ENCODE measurements at places on chromosomes 1 and 21. TPM values are rescaled to one million over a fixed set of nuclear protein-coding genes. Genes with fewer than 3 reads are reported as not detected.
A peak's percentile ranks its signal among the peaks of the same experiment; 100 is the strongest.

The PFDN2 gene
- 54.7 TPM for total RNA-seq

The CRYZ gene
- 51.1 TPM for total RNA-seq

The S100A16 gene
- 44.6 TPM for total RNA-seq

The DTL gene
- 0.85 TPM for total RNA-seq

The RYR2 gene
- total RNA-seq, result 716 TPM

The MR1 gene
- 9.0 TPM for total RNA-seq

The CFHR2 gene
- not detected for total RNA-seq

The LRRC3 gene
- total RNA-seq, result 1.1 TPM

The GBP5 gene
- total RNA-seq, result 1.6 TPM

- DNase-seq, result no peak
Observed at GRCh38 chr1:188582911-188583532, 1754.3 kb downstream of the PLA2G4A start.

DNA sequence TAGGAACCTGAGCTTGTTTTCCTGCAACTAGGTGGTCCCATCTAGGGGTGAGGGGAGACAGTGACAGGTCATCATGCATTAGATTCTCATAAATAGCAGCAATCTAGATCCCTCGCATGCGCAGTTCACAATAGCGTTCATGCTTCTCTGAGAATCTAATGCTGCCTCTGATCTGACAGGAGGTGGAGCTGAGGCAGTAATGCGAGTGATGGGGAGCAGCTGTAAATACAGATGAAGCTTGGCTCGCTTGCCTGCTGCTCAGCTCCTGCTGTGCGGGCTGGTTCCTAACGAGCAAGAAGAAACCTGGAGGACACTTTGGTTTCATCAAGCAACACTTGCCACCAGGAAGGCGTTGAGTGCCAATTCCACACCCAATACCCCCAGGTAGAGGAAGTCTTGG lies 95.1 kb upstream of the OLIG2 start:
- no peak for DNase-seq

- DNase-seq, result no peak
Observed at GRCh38 chr1:98457248-98457647, 204.3 kb upstream of the SNX7 start.

DNA sequence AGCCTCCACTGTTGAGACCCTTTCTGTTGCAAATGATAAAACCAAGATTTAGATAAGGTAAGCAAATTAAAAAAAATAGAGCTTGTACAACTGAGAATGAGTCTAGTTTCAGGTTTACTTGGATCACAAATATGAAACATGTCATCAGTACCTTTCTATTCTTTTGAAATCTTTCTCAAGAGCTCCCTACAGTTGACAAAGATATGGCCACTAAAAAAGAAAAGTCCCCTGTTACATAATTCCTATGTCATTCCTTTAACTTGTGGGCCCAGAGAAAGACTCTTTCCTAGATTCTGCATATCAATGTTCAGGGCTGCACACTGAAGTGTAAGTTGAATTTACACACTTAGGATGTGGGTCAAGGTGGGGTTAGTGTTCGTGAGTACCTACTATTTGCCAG lies 168.1 kb downstream of the PLA2G4A start:
- no peak for DNase-seq

DNA sequence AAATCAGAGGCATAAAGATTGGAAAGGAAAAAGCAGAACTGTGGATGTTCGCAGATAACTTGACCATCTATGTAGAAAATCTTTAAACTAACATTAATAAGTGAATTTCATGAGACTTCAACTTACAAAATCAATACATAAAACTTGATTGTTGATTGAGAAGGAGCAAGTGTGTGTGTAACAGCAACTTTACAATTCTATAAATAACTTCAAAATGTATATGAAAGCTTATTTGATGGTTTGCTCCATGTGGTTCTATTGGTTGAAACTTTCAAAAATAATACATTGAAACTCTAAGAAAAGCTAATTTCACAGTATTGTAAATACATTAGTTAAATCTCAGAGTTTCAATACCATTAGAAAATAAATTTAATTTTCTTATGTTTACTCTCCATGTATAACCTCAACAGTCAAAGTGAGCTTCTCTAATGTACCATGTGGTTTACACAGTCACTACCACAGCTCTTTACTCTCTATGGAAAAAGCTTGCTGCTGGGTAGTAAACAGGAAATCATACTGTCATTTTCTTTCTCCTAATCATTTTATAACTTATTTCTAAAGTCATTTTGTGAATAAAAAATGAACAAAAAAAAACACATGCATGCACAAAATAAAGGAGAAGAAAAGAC lies 12.0 kb downstream of the AKT3 start:
- no peak for DNase-seq

GRCh38 chr1:194731025-194731424 lies 1544.6 kb upstream of the B3GALT2 start:
- DNase-seq, result no peak

- DNase-seq, result peak; percentile 89
Observed at GRCh38 chr21:46080171-46081021, 17.5 kb upstream of the COL6A2 start.

DNA sequence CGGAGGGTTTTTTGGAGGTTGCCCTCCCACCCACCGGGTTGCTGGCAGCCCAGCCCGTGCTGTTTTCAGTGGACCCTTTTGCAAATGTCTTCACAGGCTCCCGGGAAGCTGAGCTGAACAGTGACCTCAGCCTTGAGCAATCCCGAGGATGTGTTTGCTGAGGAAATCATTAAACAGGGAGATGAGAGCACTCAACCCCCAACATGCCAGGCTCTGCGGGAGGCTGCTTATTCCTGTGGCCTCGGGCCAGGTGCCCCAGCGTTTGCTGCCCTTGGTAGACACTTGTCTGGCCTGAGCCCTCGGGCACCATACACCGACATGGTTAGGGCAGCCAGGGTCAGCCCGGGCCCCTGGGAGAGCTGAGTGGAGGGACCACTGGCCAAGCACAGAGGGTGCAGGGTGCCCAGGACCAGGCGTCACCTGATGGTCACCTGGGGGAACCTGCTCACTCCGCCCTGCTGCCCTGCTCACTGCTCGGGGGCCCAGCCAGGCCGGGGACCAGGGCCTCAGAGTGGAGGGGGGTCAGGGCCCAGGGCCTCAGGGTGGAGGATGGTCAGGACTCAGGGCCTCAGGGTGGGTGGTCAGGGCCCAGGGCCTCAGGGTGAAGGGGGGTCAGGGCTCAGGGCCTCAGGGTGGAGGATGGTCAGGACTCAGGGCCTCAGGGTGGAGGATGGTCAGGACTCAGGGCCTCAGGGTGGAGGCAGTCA lies 42.5 kb upstream of the POFUT2 start:
- peak; percentile 35 for DNase-seq

DNA sequence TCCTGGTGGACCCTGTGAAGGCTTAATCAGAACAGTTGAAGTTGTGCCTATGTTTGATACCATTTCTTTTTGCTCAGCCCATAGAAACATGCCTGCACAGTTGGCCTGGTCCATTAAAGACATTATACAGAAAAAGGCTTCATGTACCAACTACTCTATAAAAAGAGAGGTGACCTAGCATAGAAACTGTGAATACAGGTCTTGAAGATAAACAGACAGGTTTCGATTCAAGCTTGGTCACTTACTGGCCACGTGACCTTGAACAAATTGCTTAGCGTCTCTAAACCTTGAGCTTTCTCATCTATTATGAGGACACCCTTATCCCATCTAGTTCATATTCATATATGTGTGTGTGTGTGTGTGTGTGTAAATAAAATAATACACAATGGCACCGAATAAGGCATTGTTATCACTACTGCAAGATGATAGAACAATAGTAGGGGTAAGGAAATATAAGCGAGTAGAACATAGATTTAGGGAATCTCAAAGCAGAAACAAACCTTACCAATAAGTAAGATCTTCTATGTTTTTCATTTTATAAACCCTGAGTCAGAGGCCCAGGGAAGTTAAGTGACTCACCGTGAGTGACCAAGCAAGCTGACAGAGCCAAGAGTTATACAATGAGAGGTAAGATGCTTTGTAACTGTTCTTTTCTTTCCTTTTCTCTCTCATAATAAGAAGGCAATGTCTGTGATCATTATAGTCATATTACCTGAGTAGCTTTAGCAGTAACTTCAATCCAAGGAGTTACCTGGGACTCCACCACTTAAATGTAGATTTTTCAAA lies 476.8 kb upstream of the DEPDC1 start:
- no peak for DNase-seq

DNA sequence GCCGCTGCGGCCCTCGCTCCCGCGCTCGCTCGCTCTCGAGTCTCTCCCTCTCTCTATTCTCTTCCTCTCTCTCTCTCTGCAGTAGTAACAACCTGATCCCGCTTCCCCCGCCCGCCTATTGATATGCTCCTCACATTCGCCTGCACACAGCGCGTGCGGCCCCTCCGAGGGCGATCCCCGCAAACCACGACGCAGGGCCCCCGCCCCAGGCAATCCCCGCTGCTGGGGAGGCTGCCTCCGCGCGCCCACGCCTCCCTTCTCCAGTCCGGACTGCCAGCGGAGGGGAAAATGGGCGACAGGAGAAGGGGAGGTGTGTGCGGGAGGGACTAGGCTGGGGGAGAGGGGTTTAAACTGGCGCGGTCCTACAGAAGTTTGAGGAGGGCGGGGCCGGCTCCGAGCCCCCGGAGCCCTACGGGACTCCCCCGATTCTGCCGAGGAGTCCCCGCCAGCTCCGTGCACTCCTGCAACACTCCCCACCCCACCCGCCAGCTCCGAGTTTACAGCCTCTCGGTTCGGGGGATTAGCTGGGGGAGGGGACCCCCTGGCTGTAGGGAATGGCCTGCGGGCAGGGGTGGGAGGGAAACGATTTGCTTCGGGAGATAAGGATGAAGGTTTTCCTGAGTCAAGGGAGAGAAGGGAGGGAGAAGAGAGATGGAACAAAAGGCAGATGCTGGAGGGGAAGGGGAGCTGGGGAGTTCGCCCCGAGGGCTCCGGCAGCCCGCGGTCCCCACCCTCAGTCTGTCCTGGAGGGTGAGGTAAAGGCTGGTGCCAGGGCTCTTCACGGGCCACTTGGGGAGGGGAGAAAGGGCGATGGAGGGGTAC lies 66.6 kb downstream of the SYT2 start:
- no peak for DNase-seq

DNA sequence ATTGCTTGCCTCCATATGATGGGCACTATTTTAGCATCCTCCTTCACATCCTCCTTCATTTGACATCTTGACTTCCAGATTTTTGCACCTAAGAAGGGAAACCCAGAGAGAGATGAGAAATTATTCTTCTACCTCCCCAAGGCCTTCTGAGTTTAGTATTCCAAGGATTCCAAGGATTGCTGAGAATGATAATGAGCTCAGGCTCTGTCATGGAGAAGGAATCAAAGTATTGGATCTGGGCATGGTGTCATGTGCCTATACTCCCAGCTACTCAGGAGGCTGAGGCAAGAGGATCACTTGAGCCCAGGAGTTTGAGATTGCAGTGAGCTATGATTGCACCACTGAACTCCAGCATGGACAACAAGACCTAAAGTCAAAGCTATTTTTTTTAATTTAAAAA lies 26.6 kb upstream of the ZNF281 start:
- DNase-seq, result no peak

DNA sequence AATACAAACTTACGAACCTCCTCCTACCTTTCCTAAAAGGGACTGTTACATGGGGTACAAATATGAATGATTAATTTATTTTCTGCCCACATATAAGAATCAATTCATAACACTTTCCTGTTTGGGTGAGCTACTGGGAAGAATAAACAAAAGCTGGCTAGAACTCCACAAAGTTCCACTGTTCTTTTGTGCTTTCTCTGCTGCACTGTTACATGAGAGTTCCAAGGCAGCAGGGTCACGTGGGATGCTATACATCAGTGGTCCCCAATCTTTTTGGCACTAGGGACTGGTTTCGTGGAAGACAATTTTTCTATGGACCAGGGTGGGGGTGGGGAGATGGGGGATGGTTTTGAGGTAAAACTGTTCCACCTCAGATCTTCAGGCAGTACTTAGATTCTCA lies 2.2 kb upstream of the ANGPTL7 start:
- DNase-seq, result no peak

- DNase-seq, result no peak
Observed at GRCh38 chr1:184945029-184945428, 29.3 kb downstream of the NIBAN1 start.

- DNase-seq, result no peak
Observed at GRCh38 chr21:42453224-42453985, 42.6 kb downstream of the RSPH1 start.

DNA sequence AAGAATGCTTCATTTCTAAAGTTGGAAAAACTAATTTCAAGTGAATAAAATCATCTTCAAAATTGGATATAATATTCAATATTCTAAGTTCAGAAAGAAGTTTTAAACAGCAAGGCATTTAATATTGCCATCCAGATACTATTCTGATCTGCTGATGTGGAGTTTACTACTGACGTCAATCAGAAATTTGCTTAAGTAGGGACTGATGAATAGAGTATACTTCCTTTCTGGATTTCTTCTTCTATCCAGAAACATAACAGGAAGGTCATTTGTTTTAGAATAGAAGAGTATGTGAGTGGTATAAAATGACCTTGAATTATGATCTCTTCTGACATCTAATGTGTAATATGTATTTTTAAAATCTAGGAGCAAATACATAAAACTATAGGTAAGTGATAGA lies 308.1 kb upstream of the ADGRL2 start:
- no peak for DNase-seq

GRCh38 chr21:30847627-30848500 lies 18.3 kb upstream of the KRTAP7-1 start:
- no peak for DNase-seq

- no peak for DNase-seq
Observed at GRCh38 chr21:16308269-16308668, 578.5 kb downstream of the USP25 start.

GRCh38 chr1:19138331-19138730 lies 71.7 kb downstream of the UBR4 start:
- DNase-seq, result no peak

DNA sequence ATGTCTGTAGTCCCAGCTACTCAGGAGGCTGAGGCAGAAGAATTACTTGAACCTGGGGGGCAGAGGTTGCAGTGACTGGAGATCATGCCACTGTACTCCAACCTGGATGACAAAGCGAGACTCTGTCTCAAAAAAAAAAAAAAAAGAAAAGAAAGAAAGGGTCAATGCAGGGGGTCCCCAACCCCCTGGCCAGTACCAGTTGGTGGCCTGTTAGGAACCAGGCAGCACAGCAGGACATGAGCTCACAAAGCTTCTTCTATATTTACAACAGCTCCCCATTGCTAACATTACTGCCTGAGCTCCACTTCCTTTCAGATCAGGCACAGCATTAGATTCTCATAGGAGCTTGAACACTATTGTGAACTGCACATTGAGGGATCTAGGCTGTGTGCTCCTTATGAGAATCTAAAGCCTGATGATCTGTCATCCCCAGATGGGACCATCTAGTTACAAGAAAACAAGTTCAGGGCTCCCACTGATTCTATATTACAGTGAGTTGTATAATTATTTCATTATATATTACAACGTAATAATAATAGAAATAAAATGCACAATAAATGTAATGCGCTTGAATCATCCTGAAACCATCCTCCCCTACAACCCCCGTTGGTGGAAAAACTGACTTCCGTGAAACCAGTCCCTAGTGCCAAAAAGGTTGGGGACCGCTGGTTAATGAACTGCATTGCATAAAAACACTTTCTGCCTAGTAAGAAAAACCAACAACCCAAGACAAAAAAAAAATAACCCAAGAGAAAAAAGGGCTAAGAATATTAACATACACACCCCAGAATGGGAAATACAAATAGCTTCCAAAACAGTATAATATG lies 2.8 kb downstream of the ZBTB8OS start:
- no peak for DNase-seq

Measured in right cardiac atrium (tissue), 5 donors.